Left ventricle myocardium inferior (tissue), 1 donor: ENCODE measurements at places on chromosomes 13 and 19. TPM values are rescaled to one million over a fixed set of nuclear protein-coding genes. Genes with fewer than 3 reads are reported as not detected.

DNA sequence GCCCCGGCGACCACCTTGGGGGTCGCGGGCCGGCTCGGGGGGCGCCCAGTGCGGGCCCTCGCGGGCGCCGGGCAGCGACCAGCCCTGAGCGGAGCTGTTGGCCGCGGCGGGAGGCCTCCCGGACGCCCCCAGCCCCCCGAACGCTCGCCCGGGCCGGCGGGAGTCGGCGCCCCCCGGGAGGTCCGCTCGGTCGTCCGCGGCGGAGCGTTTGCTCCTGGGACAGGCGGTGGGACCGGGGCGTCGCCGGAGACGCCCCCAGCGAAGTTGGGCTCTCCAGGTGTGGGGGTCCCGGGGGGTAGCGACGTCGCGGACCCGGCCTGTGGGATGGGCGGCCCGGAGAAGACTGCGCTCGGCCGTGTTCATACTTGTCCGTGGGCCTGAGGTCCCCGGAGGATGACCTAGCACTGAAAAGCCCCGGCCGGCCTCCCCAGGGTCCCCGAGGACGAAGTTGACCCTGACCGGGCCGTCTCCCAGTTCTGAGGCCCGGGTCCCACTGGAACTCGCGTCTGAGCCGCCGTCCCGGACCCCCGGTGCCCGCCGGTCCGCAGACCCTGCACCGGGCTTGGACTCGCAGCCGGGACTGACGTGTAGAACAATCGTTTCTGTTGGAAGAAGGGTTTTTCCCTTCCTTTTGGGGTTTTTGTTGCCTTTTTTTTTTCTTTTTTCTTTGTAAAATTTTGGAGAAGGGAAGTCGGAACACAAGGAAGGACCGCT, 729 bp downstream of the STK11 start:
- DNase-seq: no peak

- no peak for DNase-seq
These were observed at the start of gene CYSLTR2 for GRCh38 chr13:48653472-48653939. TSS of gene CYSLTR2 (plus strand) at chr13:48653929. CDS start at chr13:48706818, 52,889 bp downstream.

DNA sequence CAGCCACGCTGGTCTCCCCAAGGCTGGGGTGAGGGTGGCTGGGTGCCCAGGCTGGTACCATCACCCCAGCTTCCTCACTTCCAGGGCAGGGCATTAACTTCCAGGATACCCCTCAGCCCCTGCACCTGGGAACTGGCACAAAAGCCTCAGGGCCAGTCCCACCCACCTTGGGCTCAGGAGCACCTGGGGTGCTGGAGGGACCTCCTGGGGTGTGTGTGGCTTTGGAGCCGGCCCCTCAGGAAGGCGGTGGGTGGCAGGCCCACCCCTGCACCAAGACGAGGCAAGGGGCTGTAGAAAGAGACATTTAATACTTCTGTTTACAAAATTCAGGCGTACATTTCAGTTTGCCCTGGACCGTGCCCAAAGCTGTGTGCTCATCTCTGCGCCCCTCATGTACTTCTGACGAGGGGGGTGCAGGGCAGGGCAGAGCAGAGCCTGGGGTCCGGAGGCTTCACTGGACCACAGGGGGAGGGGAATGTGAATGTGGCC, 16.8 kb downstream of the MPND start:
- no peak for DNase-seq

- no peak for DNase-seq
These were observed 282.9 kb downstream of the TSHZ3 start for GRCh38 chr19:31066385-31066784.

DNA sequence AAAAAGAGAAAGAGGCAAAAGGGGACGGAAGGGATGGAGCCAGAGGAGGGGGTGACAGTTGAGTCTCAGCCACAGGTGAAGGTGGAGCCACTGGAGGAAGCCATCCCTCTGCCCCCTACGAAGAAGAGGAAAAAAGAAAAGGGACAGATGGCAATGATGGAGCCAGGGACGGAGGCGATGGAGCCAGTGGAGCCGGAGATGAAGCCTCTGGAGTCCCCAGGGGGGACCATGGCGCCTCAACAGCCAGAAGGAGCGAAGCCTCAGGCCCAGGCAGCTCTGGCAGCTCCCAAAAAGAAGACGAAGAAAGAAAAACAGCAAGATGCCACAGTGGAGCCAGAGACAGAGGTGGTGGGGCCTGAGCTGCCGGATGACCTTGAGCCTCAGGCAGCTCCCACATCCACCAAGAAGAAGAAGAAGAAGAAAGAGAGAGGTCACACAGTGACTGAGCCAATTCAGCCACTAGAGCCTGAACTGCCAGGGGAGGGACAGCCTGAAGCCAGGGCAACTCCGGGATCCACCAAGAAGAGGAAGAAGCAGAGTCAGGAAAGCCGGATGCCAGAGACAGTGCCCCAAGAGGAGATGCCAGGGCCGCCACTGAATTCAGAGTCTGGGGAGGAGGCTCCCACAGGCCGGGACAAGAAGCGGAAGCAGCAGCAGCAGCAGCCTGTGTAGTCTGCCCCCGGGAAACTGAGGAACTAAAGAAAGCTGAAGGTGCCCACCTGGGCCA, 2.5 kb downstream of the POLR1G start:
- DNase-seq: no peak

GRCh38 chr19:32104153-32104849, 241.1 kb upstream of the ZNF507 start:
- no peak for DNase-seq

- no peak for DNase-seq
These were observed 407.0 kb downstream of the ZNF536 start for GRCh38 chr19:30778961-30779715.

DNA sequence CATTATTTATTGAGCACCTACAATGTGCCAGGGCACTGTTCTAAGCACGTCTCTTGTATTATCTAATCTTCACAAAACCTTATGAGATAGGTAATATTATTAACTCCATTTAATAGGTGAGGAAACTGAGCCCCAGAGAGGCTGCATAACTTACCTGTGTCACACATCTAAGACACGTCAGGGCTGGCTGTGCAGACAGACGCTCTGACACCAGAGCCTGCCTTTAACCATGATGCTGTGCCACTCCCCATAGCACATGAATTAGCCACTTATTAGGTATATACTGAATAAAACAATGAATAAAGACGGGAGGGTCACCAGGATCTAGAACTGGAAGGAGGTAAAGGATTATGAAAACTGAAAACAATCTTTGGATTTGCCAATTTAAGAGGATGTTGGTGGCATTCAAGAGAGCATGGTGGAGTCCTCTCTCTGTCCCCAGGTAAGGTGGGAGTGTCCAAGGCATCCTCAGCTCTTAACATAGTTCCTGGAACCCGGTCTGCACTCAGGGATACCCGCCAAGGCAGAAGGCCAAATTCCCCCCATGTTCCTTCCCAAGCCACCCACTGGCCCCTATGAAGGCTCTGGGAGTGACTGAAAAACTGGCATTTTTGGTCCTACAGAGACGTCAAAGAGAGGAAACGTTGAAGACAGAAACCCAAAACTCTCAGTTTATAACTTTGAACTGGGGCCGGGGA, 479.7 kb downstream of the FOXO1 start:
- no peak for DNase-seq

DNA sequence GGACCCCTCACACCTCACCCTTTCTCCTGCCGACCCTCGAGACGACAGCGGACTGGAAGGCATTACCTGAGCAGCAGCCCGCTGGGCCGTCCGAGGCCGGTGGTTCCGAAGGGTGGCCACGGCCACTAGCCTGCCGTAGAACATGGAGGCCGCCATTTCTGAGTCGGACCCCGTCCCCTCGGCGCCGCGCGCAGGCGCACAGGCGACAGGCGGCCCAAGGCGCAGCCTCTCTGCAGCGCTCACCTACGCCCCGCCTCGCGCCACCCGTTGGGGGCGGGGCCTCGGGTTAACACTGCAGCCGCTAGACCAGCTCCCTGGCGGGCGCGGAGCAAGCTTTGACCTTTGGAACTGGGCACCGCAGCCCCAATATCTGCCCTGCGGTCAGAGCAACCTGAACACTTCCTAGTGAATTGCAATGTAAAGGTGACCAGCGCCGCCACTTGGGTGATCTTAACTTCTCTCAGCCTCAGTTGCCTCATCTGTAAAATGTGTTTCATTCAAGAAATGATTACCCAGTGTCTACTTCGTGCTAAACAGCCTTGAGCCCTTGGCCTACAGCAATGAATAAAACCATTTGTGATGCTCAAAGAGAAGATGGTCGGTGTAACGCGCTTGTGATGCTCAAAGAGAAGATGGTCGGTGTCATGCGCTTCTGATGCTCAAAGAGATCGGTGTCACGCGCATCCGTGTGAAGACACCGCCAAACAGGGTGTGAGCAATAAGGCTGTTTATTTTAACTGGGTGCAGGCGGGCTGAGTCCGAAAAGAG, at the start of gene SUCLA2:
TSS of gene SUCLA2 (minus strand) at position 160 of the 768 bp plus-strand sequence. CDS start at position 156, 4 bp downstream.
- peak; percentile 91 for DNase-seq

- no peak for DNase-seq
These were observed 278.0 kb downstream of the ITGBL1 start for GRCh38 chr13:101730420-101731000.

The RAB8A gene
- 17.7 TPM for total RNA-seq

The ZNF99 gene
- total RNA-seq: 0.11 TPM

The RTBDN gene
- total RNA-seq: not detected

The NAPSA gene
- total RNA-seq: 0.05 TPM

The RAB3A gene
- 37.4 TPM for total RNA-seq
